ENCODE measurements at places on chromosomes 13 and 19. TPM values are rescaled to one million over a fixed set of nuclear protein-coding genes. Genes with fewer than 3 reads are reported as not detected.

Gene PROSER3
- 2.6 TPM for total RNA-seq

Gene MAP3K10
- total RNA-seq, result 7.4 TPM

Gene PSPN
- total RNA-seq, result 1.8 TPM

Gene GNA15
- total RNA-seq, result not detected

Gene DHRS12
- total RNA-seq, result 4.1 TPM

Gene NAPSA
- total RNA-seq, result under 0.01 TPM

Gene MAST1
- 1.3 TPM for total RNA-seq

Gene ATP8A2
- total RNA-seq, result 0.26 TPM

Gene CYP4F3
- not detected for total RNA-seq

Gene ZNF446
- 8.2 TPM for total RNA-seq

Gene SOX1
- not detected for total RNA-seq

Gene EBI3
- total RNA-seq, result not detected

Gene SLITRK5
- total RNA-seq, result 0.17 TPM

Gene ZNF724
- 3.3 TPM for total RNA-seq

Gene TUBA3C
- total RNA-seq, result not detected

Gene ONECUT3
- total RNA-seq, result not detected

Gene MUC16
- not detected for total RNA-seq

Gene DCLK1
- 6.3 TPM for total RNA-seq

All from fibroblast of lung (primary cell).